Articular chondrocyte of knee joint (primary cell): ENCODE measurements at places on chromosomes 3 and 15. TPM values are rescaled to one million over a fixed set of nuclear protein-coding genes. Genes with fewer than 3 reads are reported as not detected.

Gene RASL12
- total RNA-seq = 0.52 and 0.76 TPM in 2 replicates

Gene FAM107A
- 0.11 and 0.13 TPM in 2 replicates for total RNA-seq

Gene COX5A
- total RNA-seq = 46.5 and 57.9 TPM in 2 replicates

Gene DISP2
- total RNA-seq = 0.11 and 0.13 TPM in 2 replicates

Gene LHFPL4
- under 0.01 TPM in 1 of 2 replicates, not detected in the other for total RNA-seq

Gene TMIE
- 0.26 and 0.32 TPM in 2 replicates for total RNA-seq

Gene FANCI
- total RNA-seq = 11.9 and 21.0 TPM in 2 replicates

Gene STRIT1
- not detected in 2 replicates for total RNA-seq

Gene UQCRC1
- 210 and 251 TPM in 2 replicates for total RNA-seq

Gene C3orf49
- total RNA-seq = not detected in 2 replicates

Gene USP4
- total RNA-seq = 24.8 and 25.7 TPM in 2 replicates

Gene NPAP1
- 0.11 TPM in 1 of 2 replicates, not detected in the other for total RNA-seq

Gene RFX7
- total RNA-seq = 8.6 and 9.1 TPM in 2 replicates

Gene SOX14
- not detected in 2 replicates for total RNA-seq

Gene PIGZ
- 5.2 and 5.6 TPM in 2 replicates for total RNA-seq

Gene ADCY5
- 1.4 and 1.6 TPM in 2 replicates for total RNA-seq

Gene CADM2
- total RNA-seq = 0.11 TPM in 1 of 2 replicates, not detected in the other

Gene C2CD4A
- 0.11 and 0.26 TPM in 2 replicates for total RNA-seq

Gene GOLGA8T
- total RNA-seq = not detected in 2 replicates

Gene FETUB
- total RNA-seq = not detected in 2 replicates

Gene TPRG1
- 3.7 and 4.3 TPM in 2 replicates for total RNA-seq

Gene TOP2B
- 110 and 120 TPM in 2 replicates for total RNA-seq

Gene SUSD5
- 23.9 and 31.5 TPM in 2 replicates for total RNA-seq

Gene IL17RE
- 1.1 and 1.4 TPM in 2 replicates for total RNA-seq

Gene GPR176
- 140 and 142 TPM in 2 replicates for total RNA-seq

Gene MED12L
- total RNA-seq = 2.6 and 2.8 TPM in 2 replicates

Gene AHSG
- total RNA-seq = 0.11 TPM in 1 of 2 replicates, not detected in the other

Gene LRCH3
- 62.5 and 64.9 TPM in 2 replicates for total RNA-seq

Gene CYP11A1
- total RNA-seq = 4.6 and 5.2 TPM in 2 replicates

Gene NR2C2
- 37.1 and 39.7 TPM in 2 replicates for total RNA-seq

Gene BFSP2
- total RNA-seq = not detected in 2 replicates

Gene RBPMS2
- 0.97 and 2.1 TPM in 2 replicates for total RNA-seq

Gene GOLGA8K
- total RNA-seq = 0.32 and 1.6 TPM in 2 replicates

Gene GPR149
- total RNA-seq = not detected in 2 replicates

Gene GNB4
- 111 and 124 TPM in 2 replicates for total RNA-seq

Gene EFHB
- 0.54 and 4.2 TPM in 2 replicates for total RNA-seq

Gene NRROS
- 1.4 and 1.5 TPM in 2 replicates for total RNA-seq

Gene TNFAIP8L3
- total RNA-seq = 3.0 and 5.9 TPM in 2 replicates

Gene ZNF80
- total RNA-seq = not detected in 2 replicates

Gene KIF15
- total RNA-seq = 4.1 and 8.4 TPM in 2 replicates

Gene GOLGA6L9
- total RNA-seq = 1.1 and 1.4 TPM in 2 replicates

Gene FYCO1
- total RNA-seq = 26.7 and 32.1 TPM in 2 replicates

Gene GPR156
- 1.2 and 1.5 TPM in 2 replicates for total RNA-seq

Gene RYR3
- total RNA-seq = not detected in 2 replicates
